ENCODE measurements at places on chromosomes 13 and 19. TPM values are rescaled to one million over a fixed set of nuclear protein-coding genes. Genes with fewer than 3 reads are reported as not detected.
A peak's percentile ranks its signal among the peaks of the same experiment; 100 is the strongest.

- no peak for DNase-seq
These were observed 54.5 kb downstream of the FLT3 start for GRCh38 chr13:28045861-28046260.

The PODNL1 gene
- not detected for total RNA-seq

The ZNF563 gene
- 6.0 TPM for total RNA-seq

The PTH2 gene
- total RNA-seq: not detected

DNA sequence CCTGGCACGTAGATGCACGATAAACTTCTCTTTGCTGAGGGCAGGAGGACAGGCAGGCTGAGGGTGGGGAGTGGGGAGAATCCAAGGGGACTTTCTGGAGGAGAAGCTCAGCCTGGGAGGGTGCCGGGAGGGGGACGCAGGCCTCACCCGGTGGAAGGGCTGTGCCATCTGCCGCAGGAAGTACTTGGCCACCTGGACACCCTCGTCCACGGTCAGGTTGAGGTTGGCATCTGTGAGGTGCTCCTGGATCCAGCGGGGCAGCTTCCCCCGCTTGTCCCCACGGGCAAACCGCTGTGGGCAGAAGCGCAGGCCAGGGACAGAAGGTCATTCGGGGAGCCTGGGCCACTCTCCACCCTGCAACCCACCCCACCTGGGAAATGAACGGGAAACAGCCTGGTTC is 11.5 kb downstream of the KLC3 start:
- DNase-seq: no peak

- DNase-seq: no peak
These were observed 37.9 kb downstream of the ARHGAP35 start for GRCh38 chr19:46898731-46899130.

The KLC3 gene
- total RNA-seq: 1.3 TPM

The EFNB2 gene
- total RNA-seq: 6.7 TPM

The CILP2 gene
- 0.66 TPM for total RNA-seq

- no peak for DNase-seq
These were observed 25.9 kb downstream of the DPF1 start for GRCh38 chr19:38197937-38198704.

The NCCRP1 gene
- 7.8 TPM for total RNA-seq

DNA sequence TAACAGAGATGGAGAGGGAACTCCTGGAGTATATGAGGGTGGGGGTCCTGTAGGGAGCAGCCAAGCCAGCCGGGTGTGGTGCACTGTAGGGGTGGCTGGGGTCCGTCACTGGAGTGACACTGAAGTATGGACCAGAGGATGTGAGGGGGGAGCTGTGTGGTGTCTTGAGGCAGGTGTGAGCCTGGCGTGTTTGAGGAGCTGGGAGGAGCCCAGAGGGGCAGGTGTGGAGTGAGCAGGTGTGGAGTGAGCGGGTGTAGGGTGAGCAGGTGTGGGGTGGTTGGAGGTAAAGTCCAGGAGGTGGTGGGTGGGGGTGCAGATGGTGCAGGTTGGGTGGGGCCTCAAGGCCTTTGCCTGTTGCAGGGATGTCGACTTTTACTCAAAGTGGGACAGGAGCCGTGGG is 5.9 kb downstream of the B3GNT8 start:
- DNase-seq: no peak

The MEDAG gene
- total RNA-seq: 7.8 TPM

GRCh38 chr19:45403272-45403671 is 1.6 kb downstream of the PPP1R13L start:
- no peak for DNase-seq

- no peak for DNase-seq
These were observed 201.7 kb upstream of the UBL3 start for GRCh38 chr13:30052120-30052519.

GRCh38 chr19:41543582-41543981 is 32.4 kb upstream of the CEACAM21 start:
- DNase-seq: no peak

GRCh38 chr13:98143157-98143553 is 261 bp downstream of the FARP1 start:
- DNase-seq: no peak

- no peak for DNase-seq
These were observed 329.1 kb downstream of the SLITRK5 start for GRCh38 chr13:88000239-88000638.

The MATK gene
- not detected for total RNA-seq

The IL11 gene
- not detected for total RNA-seq

GRCh38 chr19:48511800-48512503 is at the start of gene LMTK3:
Gene LMTK3 (minus strand): TSS chr19:48511835. CDS start chr19:48511576, 259 bp downstream.
- DNase-seq: peak; percentile 38

The SELENOV gene
- not detected for total RNA-seq

All from body of pancreas (tissue), 4 donors.